ENCODE measurements at places on chromosomes 7 and 10.
A peak's percentile ranks its signal among the peaks of the same experiment; 100 is the strongest.

GRCh38 chr10:43138757-43139241, 554 bp downstream of the CSGALNACT2 start:
- no peaks in the 10 kb centered on the region for H3K27me3 ChIP-seq
- peak overlapping the region; percentile 96 for H3K27ac ChIP-seq
- H3K4me3 ChIP-seq: peak overlapping the region; percentile 99
- peaks cover 39% of the 10 kb centered on the region for H3K4me1 ChIP-seq

DNA sequence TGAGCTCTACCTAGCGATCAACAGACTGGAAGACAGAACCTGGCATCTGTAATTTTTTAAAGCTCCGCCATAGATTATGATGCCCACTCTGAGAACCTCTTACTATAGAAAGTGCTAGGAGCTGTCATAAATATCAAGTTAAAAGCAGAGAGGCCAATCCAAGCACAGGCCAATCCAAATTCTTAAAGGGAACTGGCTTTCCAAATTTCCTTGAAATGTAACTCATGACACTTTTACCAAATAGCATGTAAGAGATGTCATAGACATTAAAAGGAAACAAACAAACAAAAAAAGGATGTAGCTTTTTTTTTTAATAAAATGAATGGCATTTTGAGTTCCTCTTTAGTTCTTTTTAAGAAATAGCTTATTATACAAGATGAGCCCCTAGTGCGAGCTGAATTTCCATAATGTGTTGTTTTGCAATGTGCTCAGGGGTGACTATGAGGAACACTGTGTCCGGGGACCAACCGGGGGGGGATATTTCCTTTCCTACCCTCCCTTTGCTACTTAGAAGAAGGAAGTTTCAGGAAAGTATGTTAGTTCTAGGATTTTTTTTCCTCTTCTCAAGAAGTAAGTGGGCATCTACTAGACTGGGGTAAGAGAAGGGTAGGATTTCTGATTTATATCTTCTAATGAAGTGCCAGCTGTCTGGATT, 23.7 kb upstream of the MRC1 start:
- H3K36me3 ChIP-seq: peaks cover 2% of the 10 kb centered on the region
- H3K4me3 ChIP-seq: no peak overlapping the region
- H3K27me3 ChIP-seq: peaks cover 12% of the 10 kb centered on the region
- no peak overlapping the region for H3K27ac ChIP-seq
- no peaks in the 10 kb centered on the region for H3K4me1 ChIP-seq

GRCh38 chr7:40828686-40829600, 694.1 kb downstream of the SUGCT start:
- H3K4me3 ChIP-seq: no peak overlapping the region
- H3K4me1 ChIP-seq: no peaks in the 10 kb centered on the region
- no peak overlapping the region for H3K27ac ChIP-seq
- no peak for DNase-seq
- H3K36me3 ChIP-seq: no peaks in the 10 kb centered on the region
- H3K27me3 ChIP-seq: no peaks in the 10 kb centered on the region

- peak; percentile 78 for DNase-seq
- H3K4me3 ChIP-seq: peak within 1 kb of the TSS; percentile 93
- H3K27me3 ChIP-seq: no peaks in the 10 kb centered on the region
- peak within 1 kb of the TSS; percentile 94 for H3K27ac ChIP-seq
- H3K36me3 ChIP-seq: peaks cover 17% of the 10 kb centered on the region
Observed at GRCh38 chr10:100986952-100987684, at the start of the genes MRPL43 and TWNK. MRPL43 (minus strand) TSS chr10:100987497; CDS start chr10:100987443, 54 bp downstream. TWNK (plus strand) TSS chr10:100987543; CDS start chr10:100988211, 668 bp downstream.

GRCh38 chr7:100629117-100629716, 12.1 kb downstream of the TFR2 start:
- no peaks in the 10 kb centered on the region for H3K27me3 ChIP-seq
- peak overlapping the region; percentile 81 for H3K27ac ChIP-seq
- peaks cover 32% of the 10 kb centered on the region for H3K4me1 ChIP-seq

- H3K27ac ChIP-seq: no peak overlapping the region
- DNase-seq: no peak
- no peaks in the 10 kb centered on the region for H3K27me3 ChIP-seq
- no peak overlapping the region for H3K4me3 ChIP-seq
- H3K4me1 ChIP-seq: no peaks in the 10 kb centered on the region
Observed at GRCh38 chr7:138433583-138434443, 26.2 kb upstream of the TRIM24 start.

DNA sequence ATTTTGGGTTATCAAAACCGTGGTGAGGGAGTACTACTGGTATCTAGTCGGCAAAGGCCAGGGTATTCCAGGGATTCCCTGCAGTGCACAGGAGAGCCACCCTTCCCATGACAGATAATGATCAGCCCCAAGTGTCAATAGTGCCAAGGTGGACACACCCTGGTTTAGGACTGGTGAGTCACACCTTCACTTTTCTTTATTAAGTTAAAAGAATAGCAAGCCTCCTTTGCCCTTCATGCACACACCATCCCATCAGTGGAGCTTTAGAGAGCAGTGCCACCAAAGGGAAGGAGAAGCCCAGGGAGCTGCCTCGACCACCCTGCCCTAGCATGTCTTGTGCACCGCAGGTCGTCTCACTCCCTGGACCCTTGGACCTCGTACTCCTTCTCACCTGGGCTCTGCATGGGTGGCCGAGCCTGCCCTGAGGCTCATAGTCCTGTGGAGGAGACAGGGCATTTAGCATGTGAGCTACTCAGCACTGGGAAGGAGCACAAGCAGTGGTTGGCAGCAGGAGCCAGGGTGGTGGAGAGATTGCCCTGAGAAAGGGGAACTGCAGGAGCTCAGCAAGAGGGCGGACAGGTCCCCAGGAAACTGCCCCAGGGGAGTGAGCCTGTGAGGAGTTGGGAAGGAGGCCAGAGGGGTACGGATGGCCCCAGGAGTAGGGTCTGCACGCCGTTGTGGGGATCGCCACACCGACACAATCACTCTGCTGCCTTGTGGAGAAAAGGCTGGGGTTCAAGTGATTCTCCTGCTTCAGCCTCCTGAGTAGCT, 17.4 kb downstream of the UBE2D4 start:
- H3K4me3 ChIP-seq: no peak overlapping the region
- DNase-seq: no peak
- H3K36me3 ChIP-seq: peaks cover 5% of the 10 kb centered on the region
- peaks cover 3% of the 10 kb centered on the region for H3K4me1 ChIP-seq

- DNase-seq: no peak
- peaks cover 12% of the 10 kb centered on the region for H3K27me3 ChIP-seq
- no peak overlapping the region for H3K27ac ChIP-seq
- H3K4me3 ChIP-seq: no peak overlapping the region
- peaks cover 4% of the 10 kb centered on the region for H3K36me3 ChIP-seq
- no peaks in the 10 kb centered on the region for H3K4me1 ChIP-seq
Observed at GRCh38 chr10:110629680-110630191, 14.4 kb upstream of the RBM20 start.

DNA sequence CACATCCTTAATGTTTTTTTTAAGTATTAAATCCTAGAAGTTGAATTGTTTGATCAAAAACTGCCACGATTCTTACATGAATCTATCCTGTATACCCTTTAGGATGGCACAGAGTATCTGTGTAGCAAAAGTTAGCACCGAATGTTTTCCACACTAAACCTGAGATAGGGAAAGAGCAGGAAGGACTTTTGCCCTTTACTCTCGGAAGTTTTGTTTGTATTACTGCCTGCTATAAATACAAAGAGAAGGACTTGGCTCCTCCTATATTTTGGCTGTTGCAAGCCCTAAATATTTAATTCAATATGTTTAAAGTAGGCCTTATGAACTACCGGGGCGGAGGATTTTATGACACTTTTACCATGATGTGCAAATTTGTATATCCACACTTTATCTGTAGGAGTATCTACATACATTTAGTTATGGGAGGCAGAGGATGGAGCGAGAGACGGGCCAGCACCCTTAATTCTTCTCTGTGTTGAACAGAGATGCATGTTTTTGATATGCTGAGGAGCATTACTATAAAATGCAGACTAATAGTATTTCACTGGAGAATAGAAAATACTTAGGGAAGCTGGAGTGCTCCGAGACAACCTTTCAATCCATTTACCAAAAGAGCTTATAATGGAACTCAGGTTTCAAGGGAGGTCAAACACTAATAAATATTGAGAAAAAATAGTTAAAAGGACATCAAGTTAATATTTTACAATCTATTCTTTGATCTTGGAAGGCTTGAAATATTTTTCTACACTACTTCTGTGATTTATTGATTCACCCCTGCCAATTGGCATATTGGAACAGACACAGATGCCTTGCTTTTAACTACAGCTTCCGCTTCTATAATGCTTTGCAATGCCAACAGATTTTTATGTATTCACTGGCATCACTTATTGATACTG, 97.4 kb downstream of the CHN2 start:
- H3K27me3 ChIP-seq: no peaks in the 10 kb centered on the region
- no peak for DNase-seq
- no peak overlapping the region for H3K27ac ChIP-seq
- no peaks in the 10 kb centered on the region for H3K36me3 ChIP-seq

DNA sequence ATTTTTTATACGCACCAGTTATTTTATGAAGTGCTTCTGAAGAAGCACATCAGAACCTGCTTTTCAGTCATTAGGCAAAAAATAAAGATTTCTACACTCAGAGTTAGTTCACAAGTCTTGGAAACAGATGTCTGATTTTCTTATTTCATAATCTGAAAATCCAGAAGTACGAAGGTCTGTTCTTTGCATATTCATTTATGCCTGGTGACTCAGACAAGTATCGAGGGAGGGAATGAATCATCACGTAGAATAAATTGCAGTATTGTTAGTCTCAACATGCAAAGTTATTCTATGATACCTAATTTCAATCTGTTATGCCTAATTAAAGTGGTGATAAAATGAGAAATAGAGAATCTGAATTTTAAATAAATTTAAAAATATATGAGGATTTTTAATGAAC, 113.6 kb upstream of the SEM1 start:
- H3K36me3 ChIP-seq: no peaks in the 10 kb centered on the region
- H3K4me1 ChIP-seq: peaks cover 3% of the 10 kb centered on the region
- DNase-seq: no peak
- H3K4me3 ChIP-seq: no peak overlapping the region

DNA sequence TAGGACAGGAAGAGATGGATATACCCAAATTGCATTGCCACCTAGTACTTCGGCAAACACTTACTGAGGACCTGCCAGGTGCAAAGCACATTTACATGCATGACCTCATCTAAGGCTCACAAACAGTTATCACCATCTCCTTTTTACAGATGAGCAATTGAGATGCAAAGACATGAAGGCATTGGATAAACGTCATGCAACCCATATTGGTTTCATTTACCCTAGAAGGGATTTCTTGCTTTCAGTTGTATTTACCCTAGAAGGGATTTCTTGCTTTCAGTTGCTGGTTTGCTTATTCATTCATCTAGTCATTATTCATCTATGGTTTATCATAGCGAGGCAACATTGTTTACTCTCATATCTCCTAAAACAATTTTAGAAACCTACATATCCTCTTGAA, 52.2 kb downstream of the STEAP1B start:
- peaks cover 36% of the 10 kb centered on the region for H3K27me3 ChIP-seq
- no peak overlapping the region for H3K27ac ChIP-seq

DNA sequence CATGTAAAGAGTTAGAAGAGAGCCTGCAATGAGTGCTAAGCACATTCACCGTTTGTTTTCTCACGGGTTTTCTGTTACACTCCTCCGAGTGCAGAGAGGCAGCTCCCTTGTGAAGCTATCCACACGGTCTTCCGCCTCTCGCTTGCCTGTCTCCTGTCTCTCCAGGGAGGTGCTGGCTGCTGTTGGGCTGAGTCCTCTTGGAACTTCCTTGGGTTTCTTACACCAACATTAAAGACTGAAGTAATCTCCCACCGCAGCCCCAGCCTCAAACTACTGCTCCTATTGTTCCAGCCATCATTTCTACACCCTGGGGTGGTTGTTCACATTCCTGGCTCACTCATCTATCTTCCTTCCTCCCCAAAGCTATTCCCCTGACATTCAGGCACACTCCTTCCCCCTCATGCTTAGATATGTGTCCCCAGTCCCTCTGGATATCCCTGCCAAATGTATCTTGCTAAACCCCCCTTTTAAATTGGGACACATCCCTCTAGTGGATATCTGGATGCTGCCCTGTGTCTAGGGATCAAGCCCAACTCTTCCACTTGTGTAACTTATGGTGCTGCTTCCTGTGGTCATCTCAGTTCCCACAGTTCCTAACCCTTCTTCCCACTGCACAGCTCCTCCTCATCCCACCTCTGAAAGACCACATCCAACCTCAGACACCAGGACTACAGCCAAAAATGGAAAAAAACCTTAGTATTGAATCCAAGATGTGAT, 14.1 kb downstream of the ESYT2 start:
- peak overlapping the region; percentile 100 for H3K27ac ChIP-seq
- peaks cover 4% of the 10 kb centered on the region for H3K36me3 ChIP-seq
- no peaks in the 10 kb centered on the region for H3K27me3 ChIP-seq
- DNase-seq: no peak
- peak overlapping the region; percentile 76 for H3K4me3 ChIP-seq

DNA sequence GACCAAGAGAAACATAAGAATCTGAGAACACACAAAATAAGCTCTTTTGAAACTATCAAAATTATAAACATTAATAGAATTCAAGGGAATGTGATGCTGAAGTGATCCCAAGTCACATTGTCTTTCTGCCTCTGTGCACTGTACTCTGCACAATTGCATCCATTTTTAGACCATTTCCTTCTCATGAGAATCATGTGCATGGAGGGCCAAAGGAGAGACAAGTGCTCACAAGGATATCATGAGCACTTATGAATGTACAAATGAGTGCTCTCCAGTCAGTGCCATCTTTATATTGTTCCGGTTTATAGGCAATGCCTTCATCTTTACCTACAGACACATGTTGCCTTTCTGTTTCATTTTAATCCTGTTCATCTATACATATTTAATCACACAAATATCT, 36.9 kb downstream of the MET start:
- peaks cover 40% of the 10 kb centered on the region for H3K27me3 ChIP-seq
- H3K27ac ChIP-seq: no peak overlapping the region

- H3K36me3 ChIP-seq: no peaks in the 10 kb centered on the region
- DNase-seq: no peak
- H3K4me3 ChIP-seq: no peak overlapping the region
- H3K27me3 ChIP-seq: no peaks in the 10 kb centered on the region
- H3K4me1 ChIP-seq: no peaks in the 10 kb centered on the region
- H3K27ac ChIP-seq: no peak overlapping the region
Observed at GRCh38 chr10:82934429-82934828, 1059.4 kb downstream of the NRG3 start.

GRCh38 chr10:6464862-6465430, 115.1 kb downstream of the PRKCQ start:
- peak overlapping the region; percentile 45 for H3K27ac ChIP-seq
- H3K36me3 ChIP-seq: peaks cover 16% of the 10 kb centered on the region
- DNase-seq: no peak
- peaks cover 14% of the 10 kb centered on the region for H3K4me1 ChIP-seq
- H3K27me3 ChIP-seq: no peaks in the 10 kb centered on the region
- H3K4me3 ChIP-seq: no peak overlapping the region

GRCh38 chr7:158572000-158572828, 15.4 kb downstream of the PTPRN2 start:
- H3K4me3 ChIP-seq: no peak overlapping the region
- peaks cover 2% of the 10 kb centered on the region for H3K36me3 ChIP-seq
- no peak for DNase-seq
- no peaks in the 10 kb centered on the region for H3K4me1 ChIP-seq

DNA sequence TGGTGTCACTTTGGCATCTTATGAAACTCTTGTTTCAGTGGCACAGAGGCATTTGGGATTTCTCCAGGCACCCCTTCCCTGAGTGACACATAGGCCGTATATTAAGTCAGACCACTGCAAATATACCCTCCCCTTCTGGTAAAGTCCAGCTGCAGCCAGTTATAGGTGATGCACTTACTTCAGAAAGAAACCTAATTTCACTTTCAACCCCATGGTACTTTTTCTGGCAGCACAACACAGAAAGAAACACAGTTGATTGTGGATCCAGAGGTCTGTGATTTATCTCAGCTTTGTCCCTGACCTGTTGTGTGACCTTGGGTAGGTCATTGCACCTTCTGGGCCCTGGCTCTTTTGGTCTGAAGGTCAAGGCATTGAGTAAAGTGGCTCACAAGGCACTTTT, 173.2 kb downstream of the BUB3 start:
- peaks cover 2% of the 10 kb centered on the region for H3K36me3 ChIP-seq
- H3K4me1 ChIP-seq: no peaks in the 10 kb centered on the region
- H3K27ac ChIP-seq: no peak overlapping the region
- no peak overlapping the region for H3K4me3 ChIP-seq
- DNase-seq: no peak

Measured in T-helper 17 cell (primary cell).